Kidney epithelial cell (primary cell): ENCODE measurements at places on chromosomes 7 and 10.

- DNase-seq = no peak
Observed at GRCh38 chr10:131925011-131925649, 24.3 kb downstream of the PPP2R2D start.

GRCh38 chr7:45267262-45267661, 109.7 kb downstream of the RAMP3 start:
- no peak for DNase-seq

GRCh38 chr7:118629898-118630438, 405.5 kb downstream of the ANKRD7 start:
- DNase-seq = no peak

GRCh38 chr10:6877722-6878392, 297.8 kb upstream of the PRKCQ start:
- DNase-seq = no peak

GRCh38 chr10:46523962-46524471, 32.4 kb downstream of the GPRIN2 start:
- DNase-seq = no peak

GRCh38 chr7:46421441-46422230, 500.6 kb upstream of the IGFBP3 start:
- no peak for DNase-seq

GRCh38 chr7:77226357-77226839, 26.8 kb upstream of the FGL2 start:
- DNase-seq = no peak

- no peak for DNase-seq
Observed at GRCh38 chr10:23358357-23358756, 13.8 kb upstream of the C10orf67 start.

DNA sequence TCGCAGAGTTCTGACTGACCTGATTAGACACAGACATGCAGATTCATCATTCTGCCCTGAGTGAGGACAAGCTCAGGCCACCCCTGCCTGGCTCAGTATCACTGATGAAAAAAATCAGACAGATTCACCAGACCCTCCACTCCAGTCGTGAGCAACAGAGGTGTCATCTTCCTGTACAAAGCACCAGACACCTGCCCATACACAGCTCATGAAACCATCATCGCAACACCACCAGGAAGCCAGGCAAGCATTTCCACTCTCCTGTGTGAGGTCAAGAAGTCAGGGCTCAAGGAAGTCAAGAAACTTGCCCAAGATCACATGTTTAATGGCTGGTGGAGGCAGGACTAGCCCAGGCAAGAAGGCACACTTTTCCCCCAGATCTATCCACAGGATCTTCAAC, 163.0 kb downstream of the CALN1 start:
- no peak for DNase-seq

- DNase-seq = no peak
Observed at GRCh38 chr7:3094701-3095445, 51.2 kb upstream of the CARD11 start.

DNA sequence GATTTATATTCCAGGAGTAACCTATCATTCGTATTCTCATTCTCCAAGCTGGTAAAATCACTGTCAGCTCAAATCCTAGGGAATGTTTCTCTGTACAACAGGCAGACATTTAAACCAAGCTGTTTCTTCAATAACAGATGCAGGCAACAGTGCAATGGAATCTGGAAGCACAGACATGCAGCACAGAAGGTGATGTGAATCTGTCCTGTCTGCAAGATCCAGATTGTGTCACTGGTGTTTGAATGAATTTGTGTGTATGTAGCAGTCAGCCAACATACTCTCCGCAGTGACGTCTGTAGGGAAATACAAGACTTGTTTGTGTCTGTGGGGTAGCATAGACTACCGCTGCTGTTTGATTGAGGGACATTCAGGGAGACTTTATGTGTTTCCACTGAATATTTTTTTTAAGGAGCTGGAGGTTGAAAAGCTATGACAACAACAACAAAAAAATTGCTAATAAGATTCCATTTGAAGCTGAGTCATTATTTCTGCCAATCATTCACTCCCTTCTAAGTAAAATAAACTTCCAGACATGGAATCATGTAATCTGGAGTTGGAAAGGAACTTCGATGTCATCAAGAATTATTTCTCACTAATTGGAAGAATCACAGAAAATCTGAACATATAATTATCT, 122.9 kb upstream of the MYO3A start:
- no peak for DNase-seq

DNA sequence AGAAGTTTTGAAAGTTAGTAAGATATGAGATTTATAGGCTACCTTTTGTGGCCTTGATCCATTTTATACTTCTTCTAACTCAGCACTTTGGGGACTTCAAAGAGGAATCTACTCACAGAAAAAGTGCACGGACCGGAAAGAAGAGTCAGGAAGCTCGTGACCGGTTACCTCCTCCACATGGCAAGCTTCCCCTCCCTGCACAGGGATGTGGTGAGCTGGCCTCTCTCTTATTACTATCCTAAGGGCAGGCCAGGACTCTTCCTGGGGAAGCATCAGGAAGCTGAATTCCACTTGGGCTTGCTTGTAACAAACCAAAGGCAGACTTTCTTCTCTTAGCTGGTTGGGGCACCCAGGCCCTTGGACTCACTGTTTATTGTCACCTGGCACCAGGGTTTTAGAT, 170.8 kb upstream of the GLI3 start:
- no peak for DNase-seq

DNA sequence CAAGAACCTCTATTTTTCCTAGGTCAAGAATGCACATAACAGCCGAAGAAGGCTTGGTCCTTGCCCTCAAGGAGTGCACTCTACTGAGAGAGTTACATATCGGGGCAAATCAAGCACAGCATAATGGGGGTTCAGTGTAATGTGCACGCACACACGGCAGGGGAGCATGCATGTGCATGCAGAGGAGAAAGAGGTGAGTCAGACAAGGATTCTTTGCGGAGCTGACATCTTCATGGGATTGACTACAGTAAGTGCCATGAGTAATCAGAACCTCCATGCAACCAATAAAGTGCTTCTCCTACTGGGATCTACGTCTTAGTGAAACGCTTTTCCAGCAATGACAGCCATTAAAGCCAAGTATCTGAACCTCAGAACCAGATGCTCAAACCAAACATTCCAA, 123.6 kb downstream of the RNF216 start:
- no peak for DNase-seq

- DNase-seq = no peak
Observed at GRCh38 chr7:2072042-2072441, 160.7 kb downstream of the MAD1L1 start.

DNA sequence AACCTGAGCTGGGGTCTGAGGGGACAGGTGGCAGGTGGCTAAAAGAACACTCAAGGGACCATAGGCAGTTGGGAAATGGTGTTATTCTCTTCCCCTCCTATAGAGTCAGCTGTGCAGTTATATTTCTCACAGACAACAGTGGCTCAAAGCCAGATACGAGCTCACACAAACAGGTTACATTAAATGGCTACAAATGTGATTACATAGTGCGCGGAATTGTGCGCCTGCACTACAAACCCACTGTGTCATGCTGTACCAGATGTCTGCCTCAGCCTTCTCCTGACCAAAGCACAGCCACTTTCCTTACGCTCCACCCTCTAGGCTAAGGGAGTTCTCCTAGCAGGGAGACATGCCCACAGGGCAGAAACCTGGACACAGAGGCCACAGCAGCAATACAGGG, 387.2 kb downstream of the CNTNAP2 start:
- DNase-seq = no peak

DNA sequence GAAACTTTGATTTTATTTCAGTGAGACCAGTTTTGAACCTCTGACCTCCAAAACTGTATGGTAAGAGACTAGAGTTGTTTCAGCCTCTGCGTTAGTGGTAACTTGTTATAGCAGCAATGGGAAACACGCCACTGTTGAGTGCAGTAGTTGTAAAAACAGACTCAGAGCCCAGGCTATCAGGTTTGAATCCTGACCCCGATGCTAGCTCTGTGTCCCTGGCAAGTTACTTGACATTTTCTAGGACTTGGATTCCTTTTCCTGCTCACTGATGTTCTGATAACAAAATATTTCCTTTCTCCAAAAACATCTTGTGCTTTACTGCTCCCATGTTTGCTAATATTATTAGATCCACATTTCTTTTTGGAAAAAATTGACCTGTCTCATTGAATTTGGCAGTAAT, 131.0 kb downstream of the PLXDC2 start:
- DNase-seq = no peak

- no peak for DNase-seq
Observed at GRCh38 chr7:112692333-112692732, 97.9 kb downstream of the TMEM168 start.

DNA sequence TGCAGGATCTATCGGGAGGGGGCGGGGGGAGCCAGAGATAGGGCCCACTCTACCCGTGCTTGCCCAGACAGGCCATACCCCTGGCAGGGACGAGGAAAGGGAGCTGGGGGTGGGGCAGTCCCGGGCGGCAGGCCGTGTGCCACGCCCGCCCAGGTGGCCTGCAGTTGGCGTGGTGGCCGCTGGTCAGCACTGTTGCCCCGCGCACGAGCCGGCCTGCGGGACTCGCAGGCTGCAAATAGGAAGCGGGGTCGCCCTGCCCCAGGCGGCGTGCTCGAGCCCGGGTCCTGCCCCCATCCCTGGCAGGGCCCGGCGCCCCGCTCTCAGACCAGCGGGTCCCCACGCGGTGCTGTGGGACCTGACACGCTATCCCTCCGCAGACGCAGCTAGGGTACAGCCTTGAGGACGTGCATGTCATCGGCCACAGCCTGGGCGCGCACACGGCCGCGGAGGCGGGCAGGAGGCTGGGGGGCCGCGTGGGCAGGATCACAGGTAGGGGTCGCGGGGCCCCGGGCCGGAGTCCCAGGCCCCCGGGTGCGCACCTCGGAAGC, 6.7 kb downstream of the PNLIPRP2 start:
- DNase-seq = no peak

DNA sequence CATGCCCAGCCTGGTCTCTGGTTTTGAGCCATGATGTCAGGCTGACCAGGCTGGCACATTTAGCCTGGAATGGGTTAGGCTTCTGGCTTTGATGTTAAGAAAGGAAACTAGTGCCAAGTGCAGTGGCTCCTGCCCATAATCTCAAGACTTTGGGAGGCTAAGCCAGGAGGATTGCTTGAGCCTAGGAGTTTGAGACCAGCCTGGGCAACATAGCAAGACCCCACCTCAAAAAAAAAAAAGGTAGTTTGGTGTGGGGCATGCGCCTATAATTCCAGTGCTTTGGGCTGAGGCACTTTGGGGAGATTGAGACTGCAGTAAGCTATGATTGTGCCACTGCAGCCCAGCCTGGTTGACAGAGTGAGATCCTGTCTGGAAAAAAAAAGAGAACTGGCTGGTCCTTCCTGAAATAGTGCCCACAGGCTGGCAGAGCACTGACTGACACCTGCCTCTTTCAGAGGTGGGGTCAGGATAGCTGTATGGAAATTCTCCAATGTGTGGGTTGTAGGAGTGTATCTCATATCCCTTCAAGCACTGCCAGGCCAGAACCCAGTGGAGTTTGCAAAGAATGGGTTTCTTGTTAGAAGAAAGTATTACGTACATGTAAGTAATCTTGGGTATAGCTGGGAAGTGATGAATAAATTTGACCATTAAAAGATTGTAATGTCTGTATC, 61.3 kb downstream of the KAT6B start:
- no peak for DNase-seq

DNA sequence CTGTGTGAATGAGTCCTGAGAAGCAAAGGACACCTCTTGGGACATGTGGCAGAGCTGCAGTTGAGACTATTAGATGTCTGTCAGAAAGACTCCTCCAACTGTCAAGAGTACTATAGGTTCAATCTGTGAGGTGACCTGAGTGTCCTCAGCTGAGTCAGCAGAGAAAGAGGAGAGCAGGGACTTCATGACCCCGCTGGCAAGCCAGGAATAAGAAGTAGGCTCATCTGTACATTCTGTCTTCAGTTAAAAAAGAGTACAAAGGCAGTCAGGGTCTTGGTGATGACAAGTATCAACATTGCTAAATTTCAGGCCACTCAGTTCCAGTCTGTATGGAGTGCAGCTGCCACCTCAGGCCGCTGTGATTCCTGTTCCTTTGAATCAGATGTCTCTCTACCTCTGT, 25.1 kb downstream of the HECTD2 start:
- DNase-seq = no peak

- DNase-seq = no peak
Observed at GRCh38 chr7:31123321-31123720, 71.2 kb downstream of the ADCYAP1R1 start.

GRCh38 chr7:70374772-70375533, 757.0 kb upstream of the GALNT17 start:
- DNase-seq = no peak

- DNase-seq = no peak
Observed at GRCh38 chr10:30359373-30360206, 10.5 kb upstream of the MTPAP start.

- DNase-seq = no peak
Observed at GRCh38 chr7:24346716-24347115, 62.7 kb downstream of the NPY start.
